T-helper 1 cell treated with Interleukin-12 subunit alpha and Interleukin-12 subunit beta and Interleukin-4 antibody, amounts not matched to agents 30 ng/mL and 1 ng/mL, for 36 hours (primary cell): ENCODE measurements at places on chromosomes 12 and 14. TPM values are rescaled to one million over a fixed set of nuclear protein-coding genes. Genes with fewer than 3 reads are reported as not detected.

Gene FAM181A
- total RNA-seq = not detected in 2 replicates

Gene PLXNC1
- 35.5 and 38.7 TPM in 2 replicates for total RNA-seq

Gene RHEBL1
- total RNA-seq = 10.4 and 11.1 TPM in 2 replicates

Gene PLEKHG7
- not detected in 2 replicates for total RNA-seq

Gene TSPAN11
- not detected in 2 replicates for total RNA-seq

Gene KRT78
- not detected in 2 replicates for total RNA-seq

Gene ASIC1
- 4.6 TPM in 2 replicates for total RNA-seq

Gene IFI27
- total RNA-seq = 127 and 132 TPM in 2 replicates

Gene PDZRN4
- not detected in 2 replicates for total RNA-seq

Gene CYP46A1
- total RNA-seq = not detected in 2 replicates

Gene RASAL1
- 0.10 TPM in 1 of 2 replicates, not detected in the other for total RNA-seq

Gene KRT83
- not detected in 2 replicates for total RNA-seq

Gene GPR84
- total RNA-seq = 2.4 and 3.5 TPM in 2 replicates

Gene CCDC60
- not detected in 2 replicates for total RNA-seq

Gene KRT73
- total RNA-seq = 0.61 and 0.78 TPM in 2 replicates

Gene DNM1L
- 69.1 and 79.4 TPM in 2 replicates for total RNA-seq

Gene FAM222A
- total RNA-seq = 0.51 and 0.80 TPM in 2 replicates

Gene MYO1H
- total RNA-seq = not detected in 2 replicates

Gene GPR162
- 0.17 and 0.29 TPM in 2 replicates for total RNA-seq

Gene SERPINA5
- total RNA-seq = not detected in 2 replicates

Gene KCNH5
- total RNA-seq = not detected in 2 replicates

Gene PTMS
- 125 and 129 TPM in 2 replicates for total RNA-seq

Gene TCL1B
- not detected in 2 replicates for total RNA-seq

Gene SLCO1B1
- not detected in 2 replicates for total RNA-seq

Gene TSHR
- 3.6 and 4.4 TPM in 2 replicates for total RNA-seq

Gene NPFF
- total RNA-seq = 0.44 TPM in 1 of 2 replicates, not detected in the other

Gene AKAP3
- 1.4 TPM in 2 replicates for total RNA-seq

Gene HVCN1
- 8.9 and 10.6 TPM in 2 replicates for total RNA-seq

Gene NFE2
- total RNA-seq = not detected in 2 replicates

Gene EPYC
- not detected in 2 replicates for total RNA-seq

Gene LPAR5
- 4.6 and 5.7 TPM in 2 replicates for total RNA-seq

Gene GDF11
- total RNA-seq = 16.6 and 17.3 TPM in 2 replicates

Gene CCDC197
- 0.15 TPM in 1 of 2 replicates, not detected in the other for total RNA-seq

Gene SMIM10L1
- total RNA-seq = 7.6 and 8.4 TPM in 2 replicates

Gene TAS2R9
- total RNA-seq = 0.27 TPM in 1 of 2 replicates, not detected in the other

Gene LRP1-AS
- not detected in 2 replicates for total RNA-seq

Gene RERGL
- not detected in 2 replicates for total RNA-seq

Gene TBC1D30
- total RNA-seq = 0.02 and 0.15 TPM in 2 replicates

Gene FOXG1
- not detected in 2 replicates for total RNA-seq

Gene ZNF705A
- total RNA-seq = not detected in 2 replicates

Gene IL23A
- 31.6 and 32.8 TPM in 2 replicates for total RNA-seq

Gene MANSC4
- not detected in 2 replicates for total RNA-seq

Gene GPRC5A
- total RNA-seq = not detected in 2 replicates

Gene KRT6C
- not detected in 2 replicates for total RNA-seq

Gene RPL36AL
- total RNA-seq = 228 and 234 TPM in 2 replicates

Gene COA8
- 25.0 and 26.3 TPM in 2 replicates for total RNA-seq

Gene RAPGEF3
- 0.56 and 1.1 TPM in 2 replicates for total RNA-seq

Gene TTC9
- total RNA-seq = 12.5 and 13.0 TPM in 2 replicates

Gene IFI27L2
- total RNA-seq = 68.1 and 74.2 TPM in 2 replicates

Gene GPRC5D
- not detected in 2 replicates for total RNA-seq

Gene CABP1
- total RNA-seq = 0.29 and 0.32 TPM in 2 replicates

Gene STAC3
- 4.2 and 5.7 TPM in 2 replicates for total RNA-seq

Gene ST8SIA1
- total RNA-seq = 0.86 and 0.95 TPM in 2 replicates

Gene TESPA1
- total RNA-seq = 147 and 155 TPM in 2 replicates

Gene CD69
- total RNA-seq = 98.9 and 106 TPM in 2 replicates

Gene MYF5
- not detected in 2 replicates for total RNA-seq
